ENCODE measurements at places on chromosomes 12 and 14.

- DNase-seq = no peak
Observed at GRCh38 chr14:75543253-75543652, 21.0 kb downstream of the BATF start.

DNA sequence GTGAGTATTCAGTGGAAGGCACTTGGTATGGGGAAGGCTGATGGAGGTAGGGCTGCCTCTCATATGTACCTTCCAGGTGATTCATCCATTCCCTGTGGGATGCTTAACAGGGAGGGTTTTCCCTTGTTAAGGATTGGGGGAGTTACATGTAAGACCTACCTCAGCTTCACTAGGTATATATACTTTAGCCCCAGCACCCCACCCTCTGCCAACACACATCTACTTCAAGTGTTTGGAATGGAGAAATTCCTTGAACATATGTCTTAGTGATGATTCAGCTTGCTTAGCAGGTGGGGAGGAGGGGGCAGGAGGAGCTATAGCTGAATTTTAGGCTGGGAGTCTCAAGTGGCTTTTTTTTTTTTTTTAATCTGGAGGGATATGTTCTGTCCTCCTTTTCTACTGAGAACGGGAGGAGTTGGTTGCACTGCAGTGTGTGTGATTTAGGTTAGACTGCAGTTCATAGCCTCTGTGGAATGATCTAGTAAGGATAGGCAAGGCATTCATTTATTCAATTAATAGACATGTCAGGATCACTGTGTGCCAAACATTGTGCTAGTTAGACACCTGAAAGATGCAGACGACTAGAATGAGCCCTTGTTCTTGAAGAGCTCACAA is 1.7 kb downstream of the PIP4K2C start:
- DNase-seq = no peak

DNA sequence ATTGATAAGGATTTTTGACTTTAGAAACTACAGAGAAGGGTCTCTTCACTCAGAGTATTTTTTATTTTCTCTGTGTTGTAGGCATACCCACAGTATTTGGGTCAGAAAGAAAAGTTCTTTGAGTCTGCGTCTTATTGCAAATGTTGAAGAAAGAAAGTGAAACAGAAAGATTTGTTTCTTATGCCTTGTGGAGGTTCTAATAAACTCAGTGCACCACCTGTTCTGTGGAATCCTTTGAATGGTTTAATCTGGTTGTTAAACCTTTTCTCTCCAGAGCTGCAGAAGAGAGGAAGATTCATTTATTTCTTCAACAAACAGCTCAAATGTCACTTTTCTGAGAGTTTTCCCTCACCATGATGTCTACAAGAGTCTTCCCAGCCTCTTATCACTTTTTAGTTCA is 146.6 kb upstream of the PLEKHG7 start:
- DNase-seq = no peak

DNA sequence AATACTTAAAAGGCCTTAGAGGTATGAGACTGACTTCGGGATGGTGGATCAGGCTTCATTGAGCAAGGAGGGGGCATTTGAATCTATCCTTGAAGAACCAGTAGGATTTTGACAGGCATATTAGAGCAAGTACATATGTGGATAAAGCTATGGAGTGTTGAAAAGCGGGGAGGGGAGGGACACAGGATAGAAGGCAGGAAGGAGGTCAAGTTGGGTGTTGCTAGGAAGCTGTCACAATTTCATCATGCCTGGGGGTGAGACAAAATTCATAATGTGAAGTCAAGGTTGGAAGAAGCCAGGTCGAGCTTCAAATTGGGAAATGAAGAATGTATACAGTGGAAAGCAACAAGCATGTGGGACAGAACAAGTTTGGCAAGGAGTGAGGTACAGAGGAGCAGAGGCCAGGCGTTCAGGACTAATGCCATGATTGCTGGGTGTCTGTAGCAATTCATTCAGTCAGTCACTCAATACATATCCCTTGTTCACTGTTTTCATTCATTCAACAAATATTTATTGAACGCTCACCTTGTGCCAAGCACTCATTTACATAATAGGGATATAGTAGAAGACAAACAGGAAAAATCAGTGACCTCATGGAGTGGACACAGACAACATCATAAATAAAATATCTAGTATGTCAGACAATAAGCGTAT is 58.3 kb upstream of the LTA4H start:
- DNase-seq = no peak

GRCh38 chr14:52219488-52220084 is 47.9 kb upstream of the PTGDR start:
- no peak for DNase-seq

DNA sequence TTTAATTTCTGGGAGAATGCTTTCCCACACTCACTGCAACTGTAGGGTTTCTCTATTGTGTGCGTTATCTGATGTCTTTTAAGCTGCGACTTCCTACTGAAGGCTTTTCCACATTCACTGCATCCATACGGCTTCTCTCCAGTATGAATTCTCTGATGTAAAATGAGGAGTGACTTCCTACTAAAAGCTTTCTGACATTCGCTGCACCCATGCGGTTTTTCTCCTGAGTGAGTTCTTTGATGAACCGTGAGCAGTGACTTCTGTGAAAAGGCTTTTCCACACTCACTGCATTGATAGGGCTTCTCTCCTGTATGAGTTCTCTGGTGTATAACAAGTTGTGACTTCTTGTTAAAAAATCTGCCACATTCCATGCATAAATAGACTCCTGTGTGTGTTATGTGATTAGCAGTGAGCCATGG is 29.7 kb downstream of the ZNF605 start:
- no peak for DNase-seq

DNA sequence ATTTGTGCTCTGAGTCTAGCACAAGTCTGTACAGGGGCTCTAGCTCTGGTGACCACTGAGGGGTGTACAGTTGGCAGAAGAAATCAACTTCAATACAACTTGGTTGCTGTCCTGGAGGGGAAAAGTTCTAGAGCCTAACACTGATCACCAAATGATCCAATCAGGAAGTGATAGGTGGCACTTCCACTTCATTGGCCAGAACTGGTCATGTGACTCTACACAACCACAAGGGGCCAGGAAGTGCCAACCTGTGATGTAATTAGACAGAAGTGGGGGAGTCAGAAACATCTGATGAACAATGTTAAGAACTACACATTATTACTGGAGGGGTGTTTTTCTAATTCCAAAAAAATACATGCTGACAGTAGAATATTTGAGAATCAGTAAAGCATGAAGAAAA is 401.6 kb downstream of the VRK1 start:
- no peak for DNase-seq

DNA sequence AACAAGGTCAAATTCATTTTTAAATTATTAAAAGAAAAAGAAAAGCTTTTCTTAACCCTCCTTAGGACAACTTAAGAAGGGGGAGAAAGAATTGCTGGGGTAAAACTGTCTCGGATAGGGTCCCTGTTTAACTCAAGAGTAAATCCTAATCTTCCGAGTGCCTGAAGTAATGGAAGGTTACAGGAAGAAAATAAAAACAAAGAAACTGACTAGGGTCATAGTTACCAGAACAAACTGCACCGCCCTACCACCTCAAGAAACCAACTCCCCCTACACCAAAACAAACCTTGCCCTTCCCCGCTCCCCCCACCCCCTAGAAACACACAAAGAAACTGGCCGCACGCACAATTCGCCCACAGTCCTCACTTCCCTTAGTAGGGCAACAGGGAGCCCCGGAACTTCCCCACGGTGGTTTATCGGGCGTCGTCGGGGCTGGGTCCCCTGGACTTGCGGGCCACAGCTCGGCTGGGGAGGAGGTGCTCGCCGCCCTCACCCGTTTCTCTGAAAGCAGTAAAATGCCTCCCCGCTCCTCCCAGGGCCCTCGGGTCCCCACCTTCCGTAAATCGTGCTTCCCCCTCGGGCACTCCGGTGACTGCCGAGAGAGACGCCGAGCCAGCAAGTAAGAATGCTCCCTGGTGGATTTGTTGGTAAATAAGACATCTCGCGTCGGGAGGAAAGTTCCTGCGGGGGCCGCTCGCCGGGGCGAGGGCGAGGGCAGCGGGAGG is 2.4 kb downstream of the SINHCAF start:
- DNase-seq = no peak

DNA sequence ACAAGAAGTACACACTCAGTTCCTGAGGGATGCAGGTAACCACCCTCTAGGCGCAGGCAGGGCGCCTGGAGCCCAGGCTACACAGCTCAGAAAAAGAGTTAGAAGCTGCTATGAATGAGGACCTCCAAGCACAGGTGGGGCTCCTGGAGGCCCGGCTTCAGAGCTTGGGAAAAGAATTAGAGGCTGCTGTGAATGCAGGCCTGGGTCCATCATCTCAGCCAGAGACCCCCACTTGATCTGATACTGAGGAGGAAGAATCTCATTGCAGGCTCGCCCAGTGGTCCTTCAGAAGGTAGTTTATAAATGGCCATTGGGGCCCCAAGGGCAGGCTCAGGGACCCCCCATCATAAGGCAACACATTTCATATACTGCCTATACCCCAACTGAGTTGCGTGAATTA is 556.4 kb downstream of the SLC6A15 start:
- DNase-seq = no peak
